ENCODE measurements at places on chromosomes 2 and 18. TPM values are rescaled to one million over a fixed set of nuclear protein-coding genes. Genes with fewer than 3 reads are reported as not detected.

GRCh38 chr2:181586569-181587081, 70.3 kb downstream of the CERKL start:
- no peak for DNase-seq

- no peak for DNase-seq
Observed at GRCh38 chr2:8478471-8478793, 203.4 kb upstream of the ID2 start.

DNA sequence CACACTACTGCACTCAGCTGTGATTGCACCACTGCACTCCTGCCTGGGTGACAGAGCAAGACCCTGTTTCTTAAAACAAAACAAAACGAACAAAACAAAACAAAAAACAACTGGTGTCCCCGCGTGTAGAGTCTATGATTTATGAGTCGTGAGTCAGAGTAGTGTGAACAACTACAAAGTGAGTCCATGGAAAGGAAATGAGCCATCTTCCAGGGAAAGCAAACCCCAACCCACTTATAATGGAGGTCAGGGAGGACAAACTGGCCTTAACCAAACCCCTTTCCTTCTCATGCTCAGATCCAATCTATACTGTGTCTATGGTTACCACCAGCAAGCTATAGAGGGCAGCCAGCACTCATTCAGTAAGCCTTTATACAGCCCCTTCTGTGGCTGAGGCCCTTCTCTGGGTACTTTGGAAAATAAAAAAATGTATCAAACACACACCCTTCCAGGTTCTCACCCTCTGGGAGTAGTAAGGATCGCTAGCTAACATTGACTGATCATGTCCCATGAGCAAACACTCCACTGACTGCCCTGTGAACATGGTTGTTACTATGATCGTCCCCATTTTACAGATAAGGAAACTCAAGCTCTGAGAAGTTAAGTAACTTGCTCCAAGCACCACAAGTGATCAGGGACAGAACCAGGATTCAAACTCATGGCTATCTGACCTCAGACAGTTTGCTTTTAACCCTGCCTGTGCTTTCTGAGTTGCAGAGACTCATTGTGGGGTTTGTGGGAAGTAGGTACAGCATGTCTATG, 24.7 kb upstream of the COLEC12 start:
- DNase-seq = no peak

DNA sequence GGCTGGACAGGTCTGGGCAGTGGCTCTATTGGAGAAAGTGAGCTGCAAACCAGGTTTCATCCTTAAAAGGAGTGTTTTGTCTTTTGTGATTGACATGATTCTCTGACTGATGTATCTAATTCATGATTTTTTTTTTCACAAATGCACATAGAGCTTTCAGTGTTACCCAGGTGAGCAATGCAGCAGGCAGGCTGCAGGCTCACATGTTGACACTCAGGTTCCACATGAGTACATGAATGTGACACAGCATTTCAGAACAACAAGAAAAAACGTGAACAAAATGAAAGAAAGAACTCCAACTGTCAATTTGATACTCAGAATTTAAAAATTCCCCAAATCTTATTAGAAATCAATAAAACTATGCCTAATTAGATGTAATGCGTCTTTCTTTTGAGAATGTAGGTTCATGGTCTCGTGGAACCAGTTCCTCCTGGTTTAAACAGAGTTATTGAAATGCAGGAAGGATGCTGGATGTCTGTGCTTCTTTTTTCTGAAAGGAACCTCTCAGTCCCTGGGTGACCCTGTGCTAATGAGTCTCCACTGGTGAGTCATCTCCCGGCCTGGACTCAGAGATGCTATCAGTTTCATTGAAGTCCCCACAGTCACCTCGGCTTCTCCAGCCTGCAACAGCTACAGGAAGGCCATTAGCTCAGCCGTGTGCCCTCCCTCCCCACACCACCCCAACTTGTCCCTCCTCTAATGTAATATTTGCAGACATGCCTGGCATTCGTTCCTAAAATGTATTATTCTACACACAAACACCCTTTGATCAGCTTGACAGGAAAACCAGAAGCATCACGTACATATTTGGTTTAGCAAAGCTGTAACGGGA, 430.4 kb downstream of the LPIN1 start:
- no peak for DNase-seq

DNA sequence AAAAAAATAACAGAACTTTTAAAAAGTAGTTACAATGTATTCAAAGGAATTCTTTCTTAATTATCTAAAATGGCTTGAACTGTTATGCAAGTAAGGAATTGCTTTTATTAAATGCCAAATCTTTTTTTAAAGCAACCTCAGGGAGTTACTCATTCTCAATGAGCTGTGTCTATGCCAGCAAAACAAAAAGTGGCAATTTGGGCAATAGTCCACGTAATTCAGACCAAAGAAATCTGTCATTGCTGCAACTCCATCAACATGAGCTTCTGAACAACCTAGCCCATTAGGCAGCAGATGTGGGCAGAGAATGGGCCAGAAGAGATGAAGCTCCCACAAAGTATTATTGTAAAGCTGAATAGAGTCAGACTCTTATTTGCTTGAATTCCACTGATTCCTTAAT, 118.4 kb downstream of the ALK start:
- no peak for DNase-seq

Gene SERPINB3
- total RNA-seq = not detected

Gene NGEF
- total RNA-seq = 41.4 TPM

DNA sequence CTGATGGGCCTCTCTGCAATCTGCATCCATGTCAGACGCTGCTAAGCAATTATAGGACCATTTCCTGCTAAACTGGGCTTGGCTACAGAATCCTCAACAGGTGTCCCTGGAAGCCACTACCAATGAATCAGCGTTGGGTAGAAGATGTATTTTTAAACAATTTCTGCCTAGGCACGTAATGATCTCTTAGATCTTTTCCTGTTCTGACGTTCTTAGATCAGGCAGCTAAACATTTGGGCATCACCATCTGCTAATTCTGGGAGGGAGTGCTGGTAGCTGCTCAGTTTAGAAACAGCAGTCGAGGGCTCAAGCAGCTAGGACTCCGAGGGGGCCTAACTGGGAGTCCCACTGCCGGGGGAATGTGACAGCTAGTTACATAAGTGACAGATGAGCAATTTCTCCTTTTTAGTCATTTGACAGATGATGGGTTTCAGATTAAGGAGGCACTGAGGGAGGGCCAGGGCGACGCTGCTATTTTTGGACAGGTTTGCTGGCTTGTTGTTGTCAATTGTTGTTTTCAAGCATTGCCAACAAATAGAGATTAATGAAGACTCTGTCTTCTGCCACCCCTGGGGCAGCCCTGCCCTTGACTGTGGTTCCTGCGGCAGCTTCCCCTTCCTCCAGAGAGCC, 92.7 kb downstream of the MRO start:
- no peak for DNase-seq

- no peak for DNase-seq
Observed at GRCh38 chr18:78731016-78731397, 248.6 kb upstream of the SALL3 start.

Gene REG3A
- not detected for total RNA-seq

Gene NLRC4
- total RNA-seq = 0.79 TPM

Gene SCN3A
- total RNA-seq = 1.4 TPM

- no peak for DNase-seq
Observed at GRCh38 chr18:59902131-59902992, 2.6 kb downstream of the PMAIP1 start.

DNA sequence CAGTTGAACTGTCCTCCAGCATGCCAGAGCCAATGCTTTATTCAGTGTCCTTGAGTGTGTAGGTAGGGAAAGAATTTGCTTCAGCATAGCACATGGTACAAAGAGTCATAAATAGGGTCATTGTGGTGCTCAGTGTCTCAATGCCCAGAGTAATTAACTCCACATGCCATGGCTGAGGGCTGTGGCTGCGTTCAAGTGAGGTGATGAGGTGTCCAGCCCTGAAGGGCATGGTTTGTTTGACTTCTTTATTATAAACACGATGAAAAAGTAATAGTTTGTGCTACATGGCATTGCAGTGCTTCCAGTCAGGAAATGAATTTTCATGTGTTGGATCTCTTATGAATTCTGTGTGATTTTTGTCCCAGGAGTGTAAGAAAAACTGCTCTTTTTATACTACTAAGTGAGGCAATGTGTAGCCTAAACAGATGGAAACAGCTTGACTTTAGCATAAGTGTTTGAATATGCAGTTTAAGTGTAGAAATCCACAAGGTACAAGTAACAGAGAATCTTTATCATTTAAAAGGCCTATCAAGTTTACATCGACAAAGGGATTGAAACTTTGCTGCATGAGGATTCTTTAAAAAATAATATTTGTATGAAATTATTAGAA, 507.9 kb upstream of the CDH2 start:
- no peak for DNase-seq

Gene MTIF2
- 38.9 TPM for total RNA-seq

DNA sequence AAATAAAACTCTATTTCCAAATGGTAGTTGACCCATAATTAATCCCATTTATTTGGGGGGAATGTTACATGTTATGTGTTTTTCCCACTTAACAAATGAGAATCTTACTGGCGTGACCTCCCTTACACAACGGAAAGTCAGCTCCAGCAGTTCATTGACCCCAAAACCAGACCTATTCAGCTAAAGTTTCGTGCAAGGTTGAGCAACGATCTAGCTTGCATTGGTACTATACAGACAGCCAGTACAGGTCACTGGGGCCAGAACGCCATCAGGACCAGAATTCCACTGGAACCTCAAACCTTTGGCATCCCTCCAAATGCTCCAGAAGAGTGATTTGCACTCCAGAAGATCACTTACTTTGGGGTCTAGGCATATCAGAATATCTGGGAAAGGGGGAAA, 6.8 kb upstream of the CTAGE1 start:
- DNase-seq = no peak

GRCh38 chr2:42567806-42568400, 529 bp upstream of the MTA3 start:
- DNase-seq = peak; percentile 56

GRCh38 chr2:26975656-26976055, 5.2 kb downstream of the MAPRE3 start:
- no peak for DNase-seq

GRCh38 chr2:219253753-219254589, at the start of gene TUBA4A:
TSS of gene TUBA4A (minus strand) at chr2:219253918. CDS start at chr2:219253858, 60 bp downstream.
- DNase-seq = peak; percentile 87

- no peak for DNase-seq
Observed at GRCh38 chr2:65355186-65355831, 77.1 kb downstream of the SPRED2 start.

DNA sequence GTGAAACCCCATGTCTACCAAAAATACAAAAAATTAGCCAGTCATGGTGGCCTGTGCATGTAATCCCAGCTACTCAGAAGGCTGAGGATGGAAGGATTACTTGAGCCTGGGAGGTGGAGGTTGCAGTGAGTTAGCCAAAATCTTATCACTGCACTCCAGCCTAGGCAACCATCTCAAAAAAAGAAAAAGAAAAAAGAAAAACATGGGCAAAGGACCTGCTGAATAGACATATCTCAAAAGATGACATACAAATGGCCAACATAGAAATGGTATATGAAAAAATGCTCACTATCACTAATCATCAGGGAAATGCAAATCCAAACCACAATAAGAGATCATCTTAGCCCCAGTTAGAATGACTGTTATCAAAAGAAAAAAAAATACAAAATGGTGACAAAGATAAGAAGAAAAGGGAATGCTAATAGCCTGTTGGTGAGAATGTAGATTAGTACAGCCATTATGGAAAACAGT, 1.4 kb upstream of the TGOLN2 start:
- DNase-seq = no peak

Gene STON1
- total RNA-seq = 13.3 TPM

DNA sequence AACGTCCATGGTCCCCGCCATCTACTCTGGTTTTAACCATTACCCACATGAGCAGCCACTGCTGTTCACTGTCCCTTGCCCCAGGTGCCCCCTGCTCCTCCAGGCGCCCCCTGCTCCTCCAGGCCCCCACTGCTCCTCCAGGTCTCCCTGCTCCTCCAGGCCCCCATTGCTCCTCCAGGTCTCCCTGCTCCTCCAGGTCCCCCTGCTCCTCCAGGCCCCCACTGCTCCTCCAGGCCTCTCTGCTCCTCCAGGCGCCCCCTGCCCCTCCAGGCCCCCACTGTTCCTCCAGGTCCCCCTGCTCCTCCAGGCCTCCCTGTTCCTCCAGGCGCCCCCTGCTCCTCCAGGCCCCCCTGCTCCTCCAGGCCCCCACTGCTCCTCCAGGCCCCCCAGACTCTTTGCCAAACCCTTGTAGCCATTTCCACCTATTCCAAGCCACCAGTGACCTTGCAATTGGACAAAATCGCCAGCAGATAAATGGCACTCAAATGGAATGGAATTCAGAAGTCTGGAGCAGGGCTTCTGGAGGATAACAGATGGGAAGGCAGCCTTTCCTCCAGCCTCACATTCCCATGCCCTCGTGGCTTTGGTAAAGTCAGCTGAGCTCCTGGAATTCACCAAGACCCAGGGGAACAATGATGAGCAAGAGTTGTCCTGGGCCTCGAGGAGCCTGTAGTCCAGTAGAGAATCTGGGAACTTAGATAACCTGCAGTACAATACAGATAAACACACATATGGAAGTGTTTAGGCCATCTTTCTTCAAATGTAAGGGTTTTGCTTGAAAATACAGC, 13.3 kb upstream of the RPL31 start:
- no peak for DNase-seq

DNA sequence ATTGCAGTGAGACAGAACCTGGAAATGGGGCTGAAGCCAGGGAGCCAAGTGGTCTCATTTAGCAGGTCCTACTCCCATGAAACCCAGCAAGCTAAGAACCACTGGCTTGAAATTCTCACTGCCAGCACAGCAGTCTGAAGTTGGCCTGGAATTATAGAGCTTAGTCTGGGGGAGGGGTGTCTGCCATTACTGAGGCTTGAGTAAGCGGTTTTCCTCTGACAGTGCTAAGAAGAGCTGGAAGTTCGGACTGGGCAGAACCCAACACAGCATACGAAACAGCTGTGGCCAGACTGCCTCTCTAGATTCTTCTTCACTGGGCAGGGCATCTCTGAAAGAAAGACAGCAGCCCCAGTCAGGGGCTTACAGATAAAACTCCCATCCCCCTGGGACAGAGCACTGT, 305.7 kb upstream of the SETBP1 start:
- no peak for DNase-seq

- DNase-seq = no peak
Observed at GRCh38 chr2:15287447-15288184, 273.5 kb downstream of the NBAS start.

DNA sequence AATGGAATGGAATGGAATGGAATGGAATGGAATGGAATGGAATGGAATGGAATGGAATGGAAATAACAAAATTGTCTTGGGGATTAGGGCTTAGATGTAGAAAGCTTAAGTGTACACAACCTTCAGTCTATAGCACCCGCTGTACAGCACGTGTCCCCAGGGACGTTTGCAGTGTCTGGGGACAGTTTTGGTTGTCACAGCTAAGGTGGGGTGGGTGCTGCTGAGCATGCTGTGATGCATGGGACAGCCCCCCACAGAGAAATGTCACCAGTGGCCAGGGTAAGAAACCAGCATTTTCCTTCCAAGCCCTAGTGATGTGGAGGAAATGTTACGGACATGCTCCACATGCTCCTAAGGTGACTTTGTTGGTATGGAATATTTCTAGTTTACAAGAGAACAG, 70.8 kb downstream of the SH3RF3 start:
- DNase-seq = no peak
